ENCODE measurements at places on chromosomes 7 and 10.

DNA sequence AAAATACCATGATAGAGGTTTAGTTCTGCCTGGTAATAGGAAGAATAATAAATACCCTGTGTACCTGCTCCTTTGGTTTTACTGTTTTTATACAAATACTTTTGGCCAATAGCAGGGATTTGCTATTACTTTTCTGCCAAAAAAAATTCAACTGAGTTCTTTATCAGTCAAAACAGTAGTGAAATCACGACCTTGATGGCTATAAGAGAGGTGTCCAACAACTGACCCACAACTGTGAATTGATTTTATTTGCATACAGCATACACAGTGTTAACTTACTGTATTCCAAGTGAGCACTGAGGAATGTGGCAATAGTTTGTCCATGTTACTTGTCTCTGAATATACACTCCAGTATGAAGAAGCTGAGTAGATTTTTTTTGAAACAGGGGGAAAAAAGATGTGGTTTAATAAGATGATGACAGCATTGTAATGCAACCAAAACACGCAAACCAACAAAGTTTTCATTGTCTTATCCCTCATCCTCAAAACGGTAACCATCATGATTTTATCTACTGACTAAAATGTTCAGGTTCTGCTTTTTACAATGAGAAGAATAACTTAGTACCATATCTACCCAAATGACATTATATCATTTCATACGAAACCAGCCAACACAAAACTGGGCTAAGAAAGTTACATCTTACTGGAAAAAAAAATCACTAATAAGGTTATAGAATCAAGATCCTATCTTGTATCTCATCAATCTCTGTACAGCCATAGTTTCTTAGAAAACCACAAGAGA lies 63.3 kb downstream of the GSAP start:
- DNase-seq = no peak

- DNase-seq = no peak
These were observed at the start of gene TMEM273 for GRCh38 chr10:49187950-49188761. Gene TMEM273, minus strand, starts transcription at chr10:49188391. Its CDS starts 55 bp downstream, at chr10:49188336.

- no peak for DNase-seq
These were observed 141.6 kb downstream of the CPEB3 start for GRCh38 chr10:92149261-92149660.

GRCh38 chr10:4190876-4191275 lies 405.9 kb upstream of the KLF6 start:
- no peak for DNase-seq

- DNase-seq = no peak
These were observed 20.1 kb upstream of the FAM170B start for GRCh38 chr10:49153971-49154370.

GRCh38 chr10:71127104-71127503 lies 85.3 kb upstream of the UNC5B start:
- no peak for DNase-seq

GRCh38 chr10:51875610-51876009 lies 176.2 kb upstream of the CSTF2T start:
- DNase-seq = no peak

- no peak for DNase-seq
These were observed 70.9 kb downstream of the CTBP2 start for GRCh38 chr10:125089469-125089868.

DNA sequence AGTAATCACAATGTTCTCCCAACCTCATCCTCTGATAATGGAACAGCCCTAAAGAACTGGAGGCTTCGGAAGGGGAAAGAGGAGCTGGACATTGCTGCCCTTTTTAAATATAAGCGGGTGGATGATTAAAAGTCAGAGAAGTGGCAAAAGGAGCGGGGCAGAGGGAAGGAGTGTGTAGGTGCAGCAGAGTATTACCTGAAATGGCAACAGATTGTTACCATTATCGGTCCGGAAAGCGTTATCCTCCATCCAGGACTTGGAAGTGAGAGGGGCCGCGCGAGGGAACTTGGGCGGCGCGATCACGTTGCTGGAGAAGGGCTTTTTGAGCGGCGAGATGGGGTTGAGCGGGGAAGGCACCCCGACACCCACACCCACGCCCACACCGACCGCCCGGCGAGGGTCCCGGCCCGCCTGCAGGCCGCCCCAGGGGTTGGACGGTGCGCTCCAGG lies 51.7 kb downstream of the CPEB3 start:
- DNase-seq = no peak

Data from activated T-helper 1 cell treated with anti-CD3 and anti-CD28 coated beads, Interleukin-2, amount 50 U/mL, for 16 hours (primary cell).